Naive thymus-derived CD4-positive, alpha-beta T cell (primary cell): ENCODE measurements at places on chromosomes 4 and X.

DNA sequence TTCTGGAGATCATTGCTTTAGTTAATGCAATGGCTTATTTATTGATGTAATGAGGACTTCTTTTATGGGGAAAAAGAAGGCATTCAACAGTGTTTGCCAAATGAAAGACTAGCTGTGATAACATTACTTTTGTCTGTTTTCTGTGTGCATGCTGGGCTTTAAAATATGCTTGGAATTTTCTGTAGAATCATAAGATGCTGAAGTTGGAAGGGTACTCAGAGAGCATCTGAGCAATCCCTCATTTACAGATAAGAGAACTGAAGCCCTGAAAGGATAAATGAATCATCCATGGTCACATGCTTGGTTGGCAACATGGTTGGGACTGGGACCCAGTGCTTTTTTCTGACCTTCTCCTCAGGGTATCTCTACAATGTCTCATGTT is 31.4 kb upstream of the PITX2 start:
- no peaks in the 10 kb centered on the region for H3K4me1 ChIP-seq
- no peaks in the 10 kb centered on the region for H3K36me3 ChIP-seq
- no peak overlapping the region for H3K27ac ChIP-seq

DNA sequence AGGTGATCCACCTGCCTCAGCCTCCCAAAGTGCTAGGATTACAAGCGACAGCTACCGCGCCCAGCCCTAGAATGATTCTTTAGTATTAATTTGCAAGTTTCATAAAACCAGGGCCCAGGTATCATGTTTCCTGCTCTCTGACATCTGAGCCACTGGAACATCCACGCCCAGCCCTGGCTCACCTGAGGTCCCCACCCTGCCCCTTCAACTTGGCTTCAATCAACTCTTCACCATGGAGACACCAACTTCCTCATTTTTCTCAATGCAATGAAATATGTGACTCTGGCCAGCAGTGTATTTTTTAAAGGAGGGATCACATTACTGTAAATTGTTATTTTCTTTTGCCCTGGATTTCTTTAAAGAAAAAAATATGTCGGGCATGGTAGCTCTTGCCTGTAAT is 3.9 kb downstream of the PRSS12 start:
- peaks cover 7% of the 10 kb centered on the region for H3K4me1 ChIP-seq
- no peak overlapping the region for H3K27ac ChIP-seq
- H3K27me3 ChIP-seq, result peaks cover 9% of the 10 kb centered on the region
- no peak overlapping the region for H3K4me3 ChIP-seq
- no peak for DNase-seq

DNA sequence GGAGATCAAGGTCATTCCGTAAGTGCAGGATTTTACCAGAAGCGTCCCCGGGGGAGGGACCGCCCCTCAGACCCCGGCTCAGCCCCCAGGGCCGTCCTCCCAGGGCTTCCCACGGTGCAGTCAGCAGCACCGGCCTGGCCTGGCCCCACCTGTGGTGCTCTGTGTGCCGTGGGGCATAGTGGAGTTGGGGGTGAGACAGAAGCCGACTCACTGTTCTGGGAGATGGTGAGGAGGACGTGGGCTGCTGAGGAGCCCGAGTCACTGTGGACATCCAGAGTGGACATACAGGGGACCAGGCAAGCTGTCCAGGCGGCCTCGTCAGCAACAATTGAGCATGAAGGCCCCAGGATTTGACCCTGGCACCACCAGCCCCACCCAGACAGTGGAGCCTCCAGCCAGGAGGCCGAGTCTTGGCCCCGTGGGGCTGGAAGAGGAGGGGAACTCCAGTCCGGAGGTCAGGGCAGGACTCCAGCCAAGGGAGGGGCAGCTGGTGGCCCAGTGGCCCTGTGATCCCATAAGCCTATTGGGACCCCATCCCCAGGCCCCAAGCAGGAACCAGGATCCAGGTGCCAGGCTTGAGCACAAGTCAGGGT is 19.1 kb downstream of the ATP5ME start:
- no peak overlapping the region for H3K4me3 ChIP-seq
- no peaks in the 10 kb centered on the region for H3K27me3 ChIP-seq
- H3K27ac ChIP-seq, result no peak overlapping the region
- H3K4me1 ChIP-seq, result no peaks in the 10 kb centered on the region
- DNase-seq, result no peak
- H3K36me3 ChIP-seq, result no peaks in the 10 kb centered on the region

GRCh38 chr4:7381890-7382633 is 52.7 kb downstream of the PSAPL1 start:
- no peaks in the 10 kb centered on the region for H3K4me1 ChIP-seq
- no peak overlapping the region for H3K4me3 ChIP-seq
- H3K36me3 ChIP-seq, result no peaks in the 10 kb centered on the region
- H3K27ac ChIP-seq, result no peak overlapping the region

DNA sequence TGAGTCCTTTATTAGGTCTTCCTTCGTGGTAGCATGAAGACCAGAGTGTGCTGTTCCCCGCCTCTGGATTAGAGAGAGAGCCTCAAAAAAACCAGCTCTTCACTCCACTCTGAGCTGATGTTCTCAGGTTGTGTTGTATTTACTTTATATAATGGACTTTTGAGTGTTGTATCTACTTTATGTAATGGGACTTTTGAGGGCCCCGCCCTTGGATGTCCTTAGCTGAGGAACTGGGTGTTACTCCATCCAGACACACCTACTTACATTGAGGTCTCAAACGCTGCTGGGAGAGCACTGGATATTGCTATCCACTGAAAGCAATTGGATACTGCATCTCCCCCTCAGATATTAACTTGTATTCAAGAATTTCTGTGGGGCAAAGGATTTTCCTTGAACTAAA is 28.2 kb downstream of the ATP8A1 start:
- DNase-seq, result no peak
- H3K27me3 ChIP-seq, result no peaks in the 10 kb centered on the region
- peak overlapping the region; percentile 70 for H3K27ac ChIP-seq
- no peaks in the 10 kb centered on the region for H3K36me3 ChIP-seq
- peaks cover 31% of the 10 kb centered on the region for H3K4me1 ChIP-seq

GRCh38 chr4:178414042-178414441 is 971.8 kb upstream of the AGA start:
- no peaks in the 10 kb centered on the region for H3K27me3 ChIP-seq
- no peak for DNase-seq
- H3K36me3 ChIP-seq, result no peaks in the 10 kb centered on the region
- no peak overlapping the region for H3K4me3 ChIP-seq
- H3K4me1 ChIP-seq, result no peaks in the 10 kb centered on the region

GRCh38 chr4:52143815-52144214 is 92.7 kb downstream of the SPATA18 start:
- H3K36me3 ChIP-seq, result no peaks in the 10 kb centered on the region
- H3K27me3 ChIP-seq, result no peaks in the 10 kb centered on the region
- H3K4me3 ChIP-seq, result no peak overlapping the region
- H3K27ac ChIP-seq, result no peak overlapping the region
- no peak for DNase-seq

DNA sequence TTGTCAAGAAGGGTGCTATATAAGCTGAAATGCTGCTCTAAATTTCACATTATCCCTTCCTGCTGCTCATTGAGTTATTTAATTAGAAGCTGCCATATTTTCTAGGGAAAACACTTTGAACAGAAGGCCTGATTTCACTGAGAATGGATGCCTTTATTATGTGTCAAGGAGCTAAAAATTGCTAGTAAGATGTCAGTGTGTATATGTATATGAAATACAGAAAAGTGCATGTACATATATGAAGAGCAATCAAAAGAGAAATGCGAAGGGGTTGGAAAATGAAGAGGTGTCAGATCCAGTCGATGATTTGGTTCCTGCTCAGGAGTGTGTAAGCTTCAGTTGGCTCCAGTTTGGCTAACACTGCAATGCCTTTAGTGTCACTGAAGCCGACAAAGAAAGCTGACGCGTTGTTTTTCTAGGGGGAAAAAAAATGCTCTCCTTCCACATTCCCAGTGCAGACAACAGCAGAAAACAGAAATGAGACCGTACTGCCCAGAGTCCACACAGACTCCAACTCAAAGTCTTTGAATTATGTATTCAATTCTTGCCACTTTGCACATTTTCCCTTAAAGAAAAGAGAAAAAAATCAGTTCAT is 154.2 kb downstream of the NHS start:
- H3K27ac ChIP-seq, result no peak overlapping the region
- no peak overlapping the region for H3K4me3 ChIP-seq
- DNase-seq, result no peak

DNA sequence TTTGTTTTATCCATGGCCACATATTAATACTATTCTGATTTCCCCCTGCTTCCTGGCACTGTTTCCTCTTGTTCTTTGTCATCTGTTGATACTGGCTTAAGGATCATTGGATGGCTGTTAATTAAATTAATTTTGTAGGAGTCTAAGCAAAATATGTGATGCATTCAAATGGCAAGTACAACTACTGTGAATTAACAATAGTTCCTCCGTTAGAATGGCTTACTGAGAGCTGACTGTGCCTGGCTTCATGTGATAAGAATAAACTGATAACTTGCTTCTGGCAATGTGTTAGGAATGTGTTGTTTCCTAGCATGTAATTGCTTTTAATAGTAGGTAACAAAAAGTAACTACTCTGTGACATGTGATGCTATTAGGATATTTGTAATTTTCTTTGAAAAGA is 98.5 kb downstream of the RPA4 start:
- no peak overlapping the region for H3K4me3 ChIP-seq
- no peaks in the 10 kb centered on the region for H3K27me3 ChIP-seq
- H3K27ac ChIP-seq, result no peak overlapping the region
- H3K36me3 ChIP-seq, result no peaks in the 10 kb centered on the region
- no peak for DNase-seq

GRCh38 chr4:145271194-145271593 is 90.8 kb upstream of the OTUD4 start:
- H3K4me1 ChIP-seq, result no peaks in the 10 kb centered on the region
- H3K36me3 ChIP-seq, result no peaks in the 10 kb centered on the region
- no peak for DNase-seq
- H3K4me3 ChIP-seq, result no peak overlapping the region
- H3K27ac ChIP-seq, result no peak overlapping the region

GRCh38 chr4:39970671-39971640 is 6.8 kb downstream of the PDS5A start:
- H3K27ac ChIP-seq, result no peak overlapping the region
- H3K36me3 ChIP-seq, result no peaks in the 10 kb centered on the region
- H3K27me3 ChIP-seq, result no peaks in the 10 kb centered on the region
- H3K4me1 ChIP-seq, result peaks cover 10% of the 10 kb centered on the region
- no peak overlapping the region for H3K4me3 ChIP-seq
